ENCODE measurements at places on chromosomes 13 and 19.

DNA sequence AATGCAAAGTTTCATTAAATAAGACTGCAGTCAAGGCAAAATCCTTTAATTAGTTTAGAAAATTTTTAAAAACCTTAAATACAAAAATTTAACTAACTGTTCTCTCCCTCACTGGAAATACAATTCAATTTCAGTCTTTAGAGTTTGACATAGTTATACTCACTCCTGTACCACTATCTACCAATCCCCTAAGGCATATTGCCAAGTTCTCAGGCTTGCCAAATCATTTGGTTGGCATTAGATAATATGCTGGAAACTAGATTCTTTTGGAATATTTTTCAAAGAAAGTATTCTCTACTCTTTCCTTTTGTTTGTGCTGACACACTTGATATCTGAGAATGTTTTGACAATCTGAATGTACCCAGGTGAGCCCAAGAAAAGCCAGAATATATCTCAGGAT is 77.2 kb downstream of the TSC22D1 start:
- DNase-seq = no peak

DNA sequence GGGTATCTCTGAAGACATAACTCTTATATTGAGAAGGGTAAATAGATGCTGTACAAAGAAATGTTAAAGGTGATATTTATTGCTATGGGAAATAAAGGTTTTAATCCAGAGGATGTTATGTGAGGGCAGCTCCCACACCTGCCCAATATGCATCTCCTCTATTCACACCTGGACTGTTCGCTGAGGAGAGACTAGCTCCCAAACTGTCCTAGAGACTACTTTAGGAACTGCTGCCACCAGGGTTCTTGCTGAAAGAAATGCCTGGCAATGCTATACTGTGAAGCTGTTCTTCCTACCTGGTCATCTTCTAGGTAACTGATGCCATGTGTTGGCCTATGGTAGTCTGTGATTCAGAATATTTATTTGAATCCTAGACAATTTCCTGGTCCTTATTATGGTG is 1421.5 kb upstream of the SPRY2 start:
- DNase-seq = no peak

GRCh38 chr13:48398450-48399095 is 14.3 kb downstream of the LPAR6 start:
- no peak for DNase-seq

DNA sequence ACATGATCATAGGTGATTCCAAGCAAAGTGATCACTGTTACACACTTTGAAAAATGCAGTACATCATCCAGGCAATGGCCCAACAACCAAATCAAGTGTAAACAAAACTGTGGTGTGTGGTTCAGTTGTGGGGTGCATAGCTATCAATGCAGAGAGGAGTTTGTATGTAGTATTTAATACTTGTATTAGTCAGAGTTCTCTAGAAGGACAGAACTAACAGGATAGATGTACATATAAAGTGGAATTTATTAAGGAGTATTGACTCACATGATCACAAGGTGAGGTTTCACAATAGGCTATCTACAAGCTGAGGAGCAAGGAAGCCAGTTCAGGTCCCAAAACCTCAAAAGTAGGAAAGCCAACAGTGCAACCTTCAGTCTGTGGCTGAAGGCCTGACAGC is 249.3 kb upstream of the HTR2A start:
- DNase-seq = no peak

- no peak for DNase-seq
Observed at GRCh38 chr19:49573425-49573824, 6.9 kb downstream of the NOSIP start.

GRCh38 chr13:33348366-33348765 is 62.8 kb upstream of the STARD13 start:
- no peak for DNase-seq

GRCh38 chr19:58562122-58563033 is 4.0 kb upstream of the UBE2M start:
- no peak for DNase-seq

DNA sequence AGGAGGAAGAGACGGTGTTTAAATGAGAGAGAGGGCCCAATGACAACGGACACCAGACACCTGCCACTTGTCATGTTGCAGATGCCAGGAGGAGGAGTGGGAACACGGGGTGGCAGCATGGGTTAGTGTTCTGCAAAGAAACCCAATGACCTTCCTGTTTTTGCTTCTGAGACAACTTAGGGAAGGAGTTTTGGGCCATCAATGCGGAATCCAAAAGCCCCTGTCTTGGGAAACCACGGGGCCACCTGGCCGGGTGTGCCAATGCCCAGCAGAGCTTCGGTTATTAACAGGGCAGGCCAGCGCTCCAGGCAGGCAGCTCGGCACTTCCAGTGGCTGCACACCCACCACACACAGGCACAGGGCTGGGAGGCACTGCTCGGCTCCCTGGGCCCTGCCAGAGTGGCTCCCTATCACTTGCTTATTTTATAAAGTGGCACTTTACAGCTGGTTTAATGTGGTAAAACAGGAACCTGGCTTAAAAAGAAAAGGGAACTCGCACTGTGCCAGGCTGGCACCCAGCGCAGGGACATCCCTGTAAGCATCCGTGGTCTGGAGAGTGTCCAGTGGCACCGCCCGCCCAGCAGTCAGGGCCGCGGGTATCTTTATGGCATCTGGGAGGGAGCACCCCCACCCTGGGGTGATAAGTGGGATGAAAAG is 19.1 kb downstream of the ELL start:
- DNase-seq = no peak
